ENCODE measurements at places on chromosomes 2 and 18.

DNA sequence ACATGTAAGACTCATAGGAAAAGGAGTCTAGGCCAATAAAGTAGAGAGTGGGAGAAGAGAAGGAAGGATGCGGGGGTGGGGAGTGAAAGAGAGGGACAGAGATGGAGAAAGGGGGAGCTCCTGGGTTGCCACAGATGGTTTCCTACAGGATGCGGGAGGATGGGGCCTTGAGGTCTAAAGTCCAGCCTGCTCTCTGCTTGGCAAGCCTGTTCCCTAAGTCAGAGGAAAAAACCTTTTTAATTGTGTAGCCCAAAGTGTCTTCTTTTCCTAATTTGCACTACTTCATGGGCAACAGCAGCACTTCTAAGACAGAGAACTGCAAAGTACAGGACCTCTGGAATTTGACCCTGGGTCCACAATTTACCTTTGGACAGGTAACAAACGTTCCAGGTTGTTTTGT, 1.4 kb upstream of the FAM110C start:
- DNase-seq: no peak

DNA sequence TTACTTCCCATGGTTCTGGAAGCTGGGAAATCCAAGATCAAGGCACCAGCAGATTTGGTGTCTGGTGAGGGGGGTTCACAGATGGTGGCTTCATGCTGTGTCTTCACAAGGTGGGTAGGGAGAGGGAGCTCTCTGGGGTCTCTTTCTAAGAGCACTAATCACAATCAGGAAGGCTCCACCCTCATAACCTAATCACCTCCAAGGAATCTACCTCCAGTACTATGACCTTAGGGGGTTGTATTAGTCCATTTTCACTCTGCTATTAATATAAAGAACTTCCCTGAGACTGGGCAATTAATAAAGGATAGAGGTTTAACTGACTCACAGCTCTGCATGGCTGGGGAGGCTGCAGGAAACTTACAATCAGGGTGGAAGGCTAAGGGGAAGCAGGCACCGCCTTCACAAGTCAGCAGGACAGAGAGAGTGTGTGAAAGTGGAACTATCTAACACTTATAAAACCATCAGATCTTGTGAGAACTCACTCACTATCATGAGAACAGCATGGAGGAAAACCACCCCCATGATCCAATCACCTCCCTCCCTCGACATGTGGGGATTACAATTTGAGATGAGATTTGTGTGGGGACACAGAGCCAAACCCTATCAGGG, 17.6 kb downstream of the TBC1D8 start:
- no peak for DNase-seq

DNA sequence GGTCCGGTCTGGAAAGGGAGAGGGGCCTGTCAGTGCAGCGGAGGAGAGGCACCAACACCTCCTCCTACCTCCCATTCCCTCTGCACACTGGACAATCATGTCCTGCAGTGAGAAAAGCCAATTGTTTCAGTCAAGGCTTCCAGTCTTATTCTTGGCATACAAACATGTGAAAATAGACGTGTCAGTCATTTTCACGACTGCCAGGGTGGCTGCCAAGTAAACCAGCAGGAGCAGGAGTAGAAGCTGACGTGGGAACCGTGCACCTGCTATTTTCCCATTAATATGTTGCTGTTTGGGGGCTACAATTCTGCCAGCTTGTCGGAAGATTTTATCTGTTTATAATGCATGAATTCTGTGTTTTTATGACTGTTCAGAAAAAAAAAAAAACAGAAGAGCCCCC, 202.3 kb downstream of the SPP2 start:
- DNase-seq: no peak

GRCh38 chr2:207528980-207529329, 807 bp upstream of the CREB1 start:
- DNase-seq: peak; percentile 53

DNA sequence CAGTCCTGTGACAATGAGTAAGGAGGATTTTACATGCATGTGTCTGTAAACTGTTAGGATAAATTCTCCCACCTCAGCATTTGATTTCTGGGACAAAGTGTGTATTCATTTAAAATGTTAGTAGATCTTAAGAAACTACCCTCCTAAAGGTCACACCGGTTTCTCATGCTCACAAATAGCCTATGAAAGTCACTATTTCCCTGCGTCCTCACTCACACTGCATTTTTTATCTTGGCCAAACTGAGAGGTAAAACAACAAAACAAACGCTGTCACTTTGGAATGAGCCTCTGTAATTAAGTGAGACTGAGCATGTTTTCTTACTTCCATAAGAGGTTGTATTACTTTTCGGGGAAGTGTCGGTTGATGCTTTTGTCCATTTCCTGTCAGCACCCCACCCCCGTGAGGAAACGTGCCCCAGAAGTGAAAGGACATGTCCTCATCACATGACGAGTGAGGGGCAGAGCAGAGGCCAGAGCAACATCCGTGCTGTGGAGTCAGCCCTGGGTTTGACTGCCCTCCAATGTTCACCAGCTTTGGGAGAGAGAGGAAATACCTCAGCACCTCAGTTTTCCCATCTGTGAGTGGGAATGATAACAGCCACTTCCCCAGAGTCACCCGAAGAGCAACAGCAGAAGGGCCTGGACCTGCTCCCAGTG, 3.1 kb downstream of the GYPC start:
- DNase-seq: peak; percentile 45

- no peak for DNase-seq
Measured at GRCh38 chr2:179021258-179021657, 28.7 kb downstream of the CCDC141 start.

DNA sequence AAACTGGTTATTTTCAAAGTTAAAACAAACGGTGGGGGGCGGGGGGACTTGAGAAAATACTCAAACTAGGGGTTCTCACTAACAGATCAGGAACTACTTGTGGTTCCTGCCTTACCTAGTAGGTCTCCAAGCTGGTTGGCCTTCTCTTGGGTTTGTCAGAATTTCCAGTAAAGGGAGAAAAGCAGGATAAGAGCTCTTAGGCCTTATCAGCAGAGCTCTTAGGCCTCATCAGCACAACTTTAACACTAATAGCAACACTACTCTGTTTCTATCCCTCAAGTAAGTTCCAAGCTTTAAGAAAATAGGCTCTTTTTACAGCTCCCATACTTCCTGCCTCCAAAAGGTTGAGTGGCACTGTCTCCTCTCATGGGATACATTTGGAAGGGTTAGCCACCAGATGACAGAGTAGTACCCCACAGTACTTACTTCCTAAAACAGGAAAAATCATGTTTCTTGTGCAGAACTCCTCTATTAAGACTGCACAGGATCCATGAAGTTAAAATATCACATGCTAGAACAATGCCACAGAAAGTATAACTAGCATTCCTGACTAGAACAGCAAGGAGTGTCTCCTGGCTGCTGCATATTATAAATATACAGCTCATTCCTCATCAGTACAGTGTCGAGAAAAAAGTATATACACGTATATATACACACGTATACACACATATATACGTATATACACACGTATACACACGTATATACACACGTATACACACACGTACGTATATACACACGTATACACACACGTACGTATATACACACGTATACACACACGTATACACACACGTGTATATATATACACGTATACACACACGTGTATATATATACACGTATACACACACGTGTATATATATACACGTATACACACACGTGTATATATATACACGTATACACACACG, 6.1 kb downstream of the FBXO11 start:
- no peak for DNase-seq

DNA sequence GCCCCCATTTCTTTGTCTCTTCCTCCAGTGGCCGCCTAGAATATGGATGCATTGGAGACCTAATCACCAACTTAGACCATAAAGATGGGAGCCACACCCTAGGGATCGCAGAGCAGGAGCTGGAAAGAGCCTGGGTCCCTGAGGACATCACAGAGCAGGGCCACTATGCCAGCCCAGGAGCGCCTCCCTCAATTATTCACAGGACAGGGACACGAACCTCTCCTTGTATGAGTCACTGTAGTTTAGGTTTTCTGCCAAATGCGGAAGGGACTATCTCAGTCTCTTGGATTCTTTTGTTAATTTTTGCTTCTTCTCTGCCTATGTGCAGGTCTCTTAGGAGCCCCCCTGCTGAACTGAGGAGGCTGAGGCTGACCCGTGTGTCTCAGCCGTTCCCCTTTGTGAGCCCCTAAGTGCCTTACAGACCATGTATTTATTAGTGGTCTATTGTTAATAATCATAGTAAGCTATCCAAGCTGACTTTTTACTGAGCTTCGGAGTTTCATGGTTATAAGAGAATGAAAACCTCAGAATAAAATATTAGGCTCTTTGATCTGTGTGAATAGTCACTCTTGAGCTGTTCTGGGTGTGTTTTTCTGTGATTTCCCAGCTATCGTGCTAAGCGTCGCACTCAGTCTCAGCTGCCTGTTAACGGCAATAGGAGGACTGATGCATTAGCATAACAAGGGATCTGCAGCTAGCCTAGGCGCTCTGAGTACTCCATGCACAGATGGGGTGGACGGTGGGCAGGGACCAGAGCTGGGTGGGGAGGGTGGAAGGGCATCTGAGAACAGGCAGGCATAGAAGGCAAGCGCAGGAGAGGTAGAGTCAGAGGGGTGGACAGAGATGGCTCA, 12.7 kb upstream of the PTPN4 start:
- DNase-seq: no peak

- no peak for DNase-seq
Measured at GRCh38 chr2:200065477-200065876, 110.1 kb downstream of the MAIP1 start.

DNA sequence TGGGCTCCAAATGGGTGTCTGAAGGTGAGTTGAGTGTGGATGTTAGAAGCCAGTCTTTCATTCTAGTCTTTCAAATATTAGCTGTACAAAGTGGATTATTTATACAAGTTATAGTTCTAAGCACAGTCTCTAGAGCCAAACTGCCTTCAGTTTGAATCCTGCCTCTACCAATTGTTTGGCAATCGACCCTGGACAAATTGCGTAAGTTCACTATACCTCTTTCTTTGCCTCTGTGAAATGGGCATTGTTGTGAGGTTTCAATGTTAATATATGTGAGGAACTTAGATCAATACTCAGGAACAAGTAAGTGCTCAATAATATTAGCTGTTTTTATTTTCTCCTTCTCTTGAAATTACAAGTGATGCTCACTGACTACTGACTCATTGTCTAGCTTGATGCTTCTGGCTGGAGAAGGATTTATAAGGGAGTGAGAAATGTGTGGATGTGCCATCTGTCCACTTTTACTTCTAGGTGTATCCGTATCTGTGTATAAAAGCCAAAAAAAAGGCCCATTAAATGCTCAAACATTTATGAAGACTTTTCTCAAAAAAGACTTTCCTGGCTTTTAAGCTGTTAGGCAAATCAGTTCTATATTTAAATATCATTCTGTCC, 48.1 kb upstream of the RAPH1 start:
- DNase-seq: no peak

All from activated gamma-delta T cell treated with Interleukin-2 at 50 U/mL for 16 hours (primary cell).